ENCODE measurements at places on chromosomes 16 and 17.

GRCh38 chr17:58148609-58149008 is 425 bp downstream of the OR4D1 start:
- no peak for DNase-seq

DNA sequence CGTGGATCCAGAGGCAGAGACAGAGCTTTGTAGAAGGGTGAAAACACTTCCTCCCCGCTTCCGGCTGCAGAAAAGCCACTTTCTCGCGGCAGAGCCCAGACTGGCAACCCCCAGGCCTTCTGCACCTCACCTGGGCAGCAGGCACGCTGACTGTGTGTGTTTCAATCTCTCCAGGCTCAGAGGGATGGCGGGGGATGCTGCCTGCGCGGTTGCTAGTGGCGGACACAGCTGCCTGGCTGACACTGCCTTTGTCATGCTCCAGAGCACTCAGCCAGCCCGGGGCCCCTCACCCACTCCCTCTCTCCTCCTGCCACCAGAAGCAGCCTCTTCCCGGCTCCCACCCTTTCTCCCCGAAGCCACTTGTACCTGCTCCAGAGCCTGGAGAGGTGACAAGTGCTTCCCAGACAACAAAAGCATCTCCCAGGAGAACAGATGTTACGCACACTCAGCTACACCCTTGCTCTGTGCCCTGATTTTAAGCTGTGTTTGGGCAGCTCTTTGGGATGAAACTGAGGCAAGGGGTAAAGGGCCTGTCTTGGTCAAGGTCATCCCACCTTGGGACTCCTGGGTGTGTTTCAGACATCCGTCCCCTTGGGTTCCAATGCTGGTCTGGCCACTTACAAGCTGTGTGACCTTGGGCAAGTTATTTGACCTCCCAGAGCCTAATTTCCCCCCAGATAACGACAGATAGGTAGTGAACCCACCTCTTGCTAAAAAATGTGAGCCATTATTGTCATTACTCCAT is 9.2 kb upstream of the GLIS2 start:
- DNase-seq, result no peak

DNA sequence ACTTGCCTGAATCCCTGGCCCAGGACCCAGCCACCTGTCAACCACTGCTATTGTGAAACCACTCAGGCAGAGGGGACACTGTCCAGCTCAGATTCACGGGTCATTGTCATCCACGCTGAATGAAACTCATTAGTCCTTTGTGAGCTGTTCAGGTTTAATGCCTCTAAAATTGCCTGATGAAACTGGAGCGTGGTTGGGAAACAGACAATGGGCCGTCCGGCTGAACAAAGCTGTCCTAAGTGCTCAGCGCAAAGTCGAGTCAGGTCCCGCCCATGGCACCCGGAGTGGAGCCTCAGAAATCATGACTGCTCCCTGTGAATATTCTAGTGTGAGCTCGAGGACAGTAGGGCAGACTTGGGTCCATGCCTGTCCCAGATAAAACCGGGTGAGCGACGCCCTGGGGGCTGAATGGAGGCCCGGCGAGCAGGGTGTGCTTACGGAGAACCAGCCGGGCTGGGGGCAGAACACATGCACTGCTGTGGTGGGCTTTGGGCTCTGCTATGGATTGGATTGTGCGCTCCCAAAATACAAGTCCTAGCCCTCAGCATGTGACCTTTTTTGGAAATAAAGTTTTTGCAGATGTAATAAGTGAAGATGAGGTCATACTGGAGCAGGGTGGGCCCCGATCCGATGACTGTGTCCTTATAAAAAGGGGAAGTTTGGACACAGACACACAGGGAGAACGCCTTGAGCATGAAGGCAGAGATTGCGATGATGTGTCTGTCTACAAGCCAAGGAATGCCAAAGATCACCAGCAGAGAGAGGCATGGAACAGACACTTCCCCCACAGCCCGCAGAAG is 12.9 kb upstream of the CMIP start:
- DNase-seq, result peak; percentile 47

- no peak for DNase-seq
Observed at GRCh38 chr16:12646490-12647274, 157.0 kb downstream of the CPPED1 start.

GRCh38 chr16:79381603-79382042 is 218.9 kb downstream of the MAF start:
- no peak for DNase-seq

- peak; percentile 77 for DNase-seq
Observed at GRCh38 chr17:8125947-8126490, 2.1 kb upstream of the HES7 start.

GRCh38 chr17:79826204-79826680 is 13.0 kb downstream of the CBX4 start:
- no peak for DNase-seq

GRCh38 chr17:31838636-31839225 is 20.3 kb downstream of the COPRS start:
- no peak for DNase-seq

GRCh38 chr16:63461248-63461841 is 1425.1 kb upstream of the CDH8 start:
- peak; percentile 48 for DNase-seq

- peak; percentile 47 for DNase-seq
Observed at GRCh38 chr16:30741461-30741914, 6.7 kb upstream of the PHKG2 start.

- DNase-seq, result no peak
Observed at GRCh38 chr16:57112403-57113041, 20.1 kb downstream of the CPNE2 start.

GRCh38 chr17:1639549-1640180 is 5.9 kb downstream of the SCARF1 start:
- no peak for DNase-seq

DNA sequence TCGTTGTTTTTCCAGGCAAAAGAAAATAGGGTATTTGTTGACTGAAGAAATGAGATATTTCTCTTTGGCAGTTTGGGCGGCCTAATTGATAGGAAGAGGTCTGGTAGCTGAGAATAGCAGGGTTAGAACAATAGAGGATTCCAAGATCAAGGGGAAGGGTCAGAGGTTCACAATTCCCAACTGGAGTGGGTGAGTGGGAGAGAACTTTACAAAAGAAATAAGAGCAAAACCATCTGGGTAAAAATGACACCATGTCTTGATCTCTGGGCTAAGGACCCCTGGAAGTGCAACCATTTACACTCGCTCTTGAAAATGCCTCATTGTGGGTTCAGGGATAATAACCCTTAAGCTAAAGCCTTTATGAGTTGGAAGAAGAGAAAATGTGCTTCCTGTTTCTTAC is 180.5 kb downstream of the CDH13 start:
- no peak for DNase-seq

DNA sequence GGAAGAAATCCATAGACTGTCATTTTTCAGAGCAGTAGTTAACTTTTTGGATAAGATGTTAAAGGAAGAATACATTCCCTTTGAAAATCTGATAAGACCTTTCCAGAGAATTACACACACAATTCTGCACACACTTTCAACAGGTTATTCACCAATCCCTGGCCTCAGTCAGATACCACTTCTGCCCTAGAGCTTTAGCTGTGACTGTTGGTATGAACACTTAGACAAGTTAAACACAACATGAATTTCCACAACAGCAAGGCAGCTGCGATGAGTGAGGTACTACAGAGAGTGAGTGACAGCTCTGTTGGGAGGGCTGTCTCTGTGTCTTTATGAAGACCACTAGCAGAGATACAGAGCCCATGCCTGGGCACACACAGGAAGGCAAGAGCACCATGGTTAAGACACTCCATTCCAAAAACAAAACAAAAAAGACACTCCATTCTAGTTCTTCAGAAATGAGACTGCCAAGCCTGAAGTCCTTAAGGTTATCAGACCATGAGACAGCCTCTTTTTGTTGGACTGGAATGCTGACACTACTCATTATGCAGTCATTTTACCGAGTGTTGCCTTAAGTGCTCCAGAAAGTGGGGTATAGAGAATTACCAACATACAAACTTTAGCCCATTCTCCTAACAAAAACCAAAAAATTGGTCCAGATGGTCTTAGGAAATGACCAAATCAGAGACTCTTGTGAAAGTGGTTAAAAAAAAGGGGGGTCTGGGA is 42.4 kb downstream of the TOM1L2 start:
- DNase-seq, result no peak

GRCh38 chr17:17886226-17886625 is 49.4 kb upstream of the SREBF1 start:
- DNase-seq, result peak; percentile 45

- DNase-seq, result no peak
Observed at GRCh38 chr17:50551884-50552283, 4.9 kb downstream of the SPATA20 start.

GRCh38 chr16:988471-989353 is 7.1 kb downstream of the SOX8 start:
- DNase-seq, result peak; percentile 56

DNA sequence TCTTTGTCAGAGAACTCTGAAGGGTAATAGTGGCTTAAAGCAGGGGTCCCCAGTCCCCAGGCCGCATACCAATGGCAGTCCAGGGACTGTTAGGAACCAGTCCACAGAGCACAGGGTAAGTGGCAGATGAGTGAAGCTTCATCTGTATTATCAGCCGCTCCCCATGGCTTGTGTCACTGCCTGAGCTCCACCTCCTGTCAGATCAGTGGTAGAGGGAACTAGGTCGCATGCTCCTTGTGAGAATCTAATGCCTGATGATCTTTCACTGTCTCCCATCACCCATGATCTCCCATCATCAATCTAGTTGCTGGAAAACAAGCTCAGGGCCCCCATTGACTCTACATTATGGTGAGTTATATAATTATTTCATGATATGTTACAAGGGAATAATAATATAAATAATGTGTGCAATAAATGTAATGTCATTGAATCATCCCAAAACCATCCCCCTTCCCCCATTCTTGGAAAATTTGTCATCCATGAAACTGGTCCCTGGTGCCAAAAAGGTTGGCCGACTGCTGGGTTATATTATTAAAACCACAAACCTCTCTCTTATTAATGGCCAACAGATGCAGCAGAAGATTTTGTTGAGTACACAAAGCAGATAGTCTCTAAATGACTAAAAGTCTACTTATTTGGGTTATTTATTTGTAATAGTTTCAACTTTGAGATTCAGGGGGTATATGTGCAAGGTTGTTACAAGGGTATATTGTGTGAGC is 782.7 kb downstream of the CDH11 start:
- peak; percentile 91 for DNase-seq

GRCh38 chr16:3175157-3176093 is 12.6 kb upstream of the OR1F1 start:
- no peak for DNase-seq

- DNase-seq, result no peak
Observed at GRCh38 chr16:6937641-6938040, 395.0 kb upstream of the RBFOX1 start.

- DNase-seq, result peak; percentile 64
Observed at GRCh38 chr16:75402821-75403475, 30.4 kb downstream of the CFDP1 start.

GRCh38 chr17:38455288-38455915 is 27.1 kb downstream of the ARHGAP23 start:
- DNase-seq, result no peak

DNA sequence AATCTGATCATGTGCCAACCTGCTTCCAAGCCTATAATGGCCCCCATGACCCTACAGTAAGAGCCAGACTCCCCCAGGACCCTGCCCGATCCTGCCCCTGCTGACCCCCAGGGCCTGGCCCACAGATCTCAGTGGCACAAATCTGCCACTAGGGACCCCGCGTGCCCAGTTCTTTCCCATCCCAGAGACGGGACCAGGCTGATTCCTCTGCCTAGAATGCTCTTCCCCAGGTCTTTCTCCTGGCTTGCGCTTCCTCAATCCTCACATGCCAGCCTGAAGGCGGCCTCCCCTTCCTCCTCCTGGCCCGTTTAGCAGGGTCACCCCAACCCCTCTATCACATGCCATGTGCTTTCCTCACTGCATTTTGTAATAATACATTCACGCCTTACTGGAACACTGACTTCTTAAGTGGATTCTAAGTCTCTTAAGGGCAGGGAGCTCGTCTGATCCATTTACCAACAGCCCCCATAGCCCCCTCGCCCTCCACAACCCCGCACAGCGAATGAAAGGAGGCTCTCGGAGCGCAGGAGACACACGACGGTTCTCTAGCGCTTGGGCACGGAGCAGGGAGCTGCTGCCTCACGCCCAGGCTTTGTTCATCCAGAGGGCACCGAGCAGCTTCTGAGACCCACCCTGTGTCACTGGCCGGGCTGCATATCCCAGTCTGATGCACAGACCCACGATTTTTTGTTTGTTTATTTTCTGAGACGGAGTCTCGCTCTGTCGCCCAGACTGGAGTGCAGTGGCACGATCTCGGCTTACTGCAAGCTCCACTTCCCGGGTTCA is 1.2 kb downstream of the TRIM65 start:
- no peak for DNase-seq

GRCh38 chr16:4612474-4612931 is 2.2 kb downstream of the UBALD1 start:
- DNase-seq, result no peak

DNA sequence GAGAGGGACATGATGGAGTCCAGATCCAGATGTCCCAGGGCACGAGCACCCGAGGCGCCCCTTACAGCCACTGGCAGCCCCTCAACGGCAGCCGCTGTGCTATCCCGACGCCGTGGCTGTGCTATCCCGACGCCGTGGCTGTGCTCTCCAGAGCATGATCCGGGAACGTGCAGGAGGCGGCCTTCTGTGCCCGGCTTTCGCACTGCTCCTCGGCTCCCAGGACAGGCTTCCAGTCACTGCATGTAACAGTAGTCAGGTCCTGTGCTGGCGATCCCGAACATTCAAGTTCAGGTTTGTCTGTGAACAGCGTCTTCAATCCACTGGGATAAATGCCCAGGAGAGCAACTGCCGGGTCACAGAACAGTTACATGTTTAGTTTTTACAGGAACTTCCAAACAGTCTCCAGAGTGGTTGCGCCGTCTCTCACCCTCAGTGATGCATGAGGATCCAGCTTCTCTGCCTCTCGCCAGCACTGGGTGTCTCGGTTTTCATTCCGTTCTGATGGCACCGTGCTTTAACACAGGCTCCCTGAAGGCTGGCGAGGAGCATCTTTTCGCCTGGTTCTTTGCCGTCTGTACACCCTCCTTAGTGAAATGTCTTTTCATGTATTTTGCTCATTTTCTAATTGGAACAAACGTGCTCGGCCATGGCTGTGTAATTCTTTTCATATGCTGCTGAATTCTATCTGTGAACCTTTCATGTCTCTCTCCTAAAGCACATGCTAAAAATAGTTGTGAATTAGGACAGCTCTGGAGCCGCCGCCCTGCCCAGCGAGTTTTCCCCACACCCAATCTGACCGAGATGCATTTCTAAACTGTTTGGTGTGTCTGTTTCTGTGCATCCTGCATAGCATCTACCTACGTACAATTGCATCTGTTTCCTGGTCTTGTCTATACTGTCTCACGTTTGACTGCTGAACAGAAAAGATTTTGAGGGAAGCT is 72.6 kb upstream of the METRNL start:
- DNase-seq, result no peak
